ENCODE measurements at places on chromosomes 16 and 17.

GRCh38 chr17:3528880-3529511 lies 28.6 kb downstream of the TRPV3 start:
- no peak for DNase-seq

DNA sequence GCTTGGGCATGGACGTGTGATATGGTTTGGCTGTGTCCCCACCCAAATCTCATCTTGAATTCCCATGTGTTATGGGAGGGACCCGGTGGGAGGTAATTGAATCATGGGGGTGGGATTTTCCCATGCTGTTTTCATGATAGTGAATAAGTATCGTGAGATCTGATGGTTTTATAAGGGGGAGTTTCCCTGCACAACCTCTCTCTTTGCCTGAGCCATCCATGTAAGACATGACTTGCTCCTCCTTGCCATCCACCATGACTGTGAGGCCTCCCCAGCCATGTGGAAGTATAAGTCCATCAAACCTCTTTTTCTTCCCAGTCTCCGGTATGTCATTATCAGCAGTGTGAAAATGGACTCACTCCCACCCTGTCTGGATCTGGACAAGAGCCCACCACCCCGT lies 393.4 kb downstream of the SEC14L1 start:
- DNase-seq, result no peak

GRCh38 chr17:40980117-40980516 lies 4.0 kb downstream of the KRT40 start:
- no peak for DNase-seq

GRCh38 chr17:49333804-49334203 lies 28.2 kb downstream of the ZNF652 start:
- no peak for DNase-seq

DNA sequence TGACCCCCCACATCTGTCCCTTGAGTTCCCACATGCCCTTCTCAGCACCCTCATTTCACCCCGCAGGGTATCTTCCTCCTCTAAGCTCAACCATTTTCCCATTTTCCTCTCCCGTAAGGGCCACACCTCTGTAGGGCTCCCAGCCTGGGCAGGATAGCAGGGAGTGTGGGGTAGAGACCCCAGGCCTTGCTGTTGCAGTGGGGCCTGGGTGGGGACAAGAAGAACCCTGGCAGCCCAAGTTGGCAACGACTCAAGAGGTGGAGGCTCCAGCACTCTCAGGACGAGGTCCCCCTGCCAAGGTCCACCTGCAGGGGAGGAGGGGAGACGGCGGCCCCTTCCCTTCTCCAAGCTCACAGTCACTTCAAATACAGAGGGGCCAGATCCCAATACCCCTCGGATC lies 2.0 kb upstream of the TMEM92 start:
- DNase-seq, result no peak
